Hematopoietic multipotent progenitor cell treated with erythropoietin and hydrocortisone succinate and interleukin-3 and kit ligand, for 17 days (in vitro differentiated cells): ENCODE measurements at places on chromosomes 13 and 19.

- no peak for DNase-seq
Measured at GRCh38 chr13:51740698-51741097, 63.3 kb downstream of the DHRS12 start.

DNA sequence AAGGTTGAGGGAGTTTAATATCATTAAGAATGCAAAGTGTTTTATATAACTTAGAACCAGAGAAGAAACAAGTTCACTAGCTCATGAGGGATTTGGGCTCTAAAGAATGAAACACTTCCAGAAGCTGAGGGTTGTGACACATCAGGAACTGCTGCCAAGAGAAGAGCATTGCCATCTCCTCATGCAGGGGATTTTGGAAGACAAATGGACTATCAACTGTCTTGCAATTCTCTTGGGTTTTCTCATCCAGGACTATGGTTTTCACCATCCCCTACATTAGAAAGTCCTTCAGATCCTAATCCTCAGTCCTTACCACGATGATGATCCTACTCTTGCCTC, 59.7 kb upstream of the KL start:
- no peak for DNase-seq

GRCh38 chr19:51156710-51157109, 14.6 kb downstream of the SIGLEC7 start:
- DNase-seq, result no peak

GRCh38 chr19:38946229-38947010, 15.7 kb downstream of the MRPS12 start:
- DNase-seq, result no peak

- DNase-seq, result no peak
Measured at GRCh38 chr13:77470986-77471385, 64.5 kb upstream of the SCEL start.

- no peak for DNase-seq
Measured at GRCh38 chr13:70172946-70173597, 64.8 kb upstream of the KLHL1 start.

- DNase-seq, result no peak
Measured at GRCh38 chr19:29245215-29245614, 32.3 kb upstream of the UQCRFS1 start.

DNA sequence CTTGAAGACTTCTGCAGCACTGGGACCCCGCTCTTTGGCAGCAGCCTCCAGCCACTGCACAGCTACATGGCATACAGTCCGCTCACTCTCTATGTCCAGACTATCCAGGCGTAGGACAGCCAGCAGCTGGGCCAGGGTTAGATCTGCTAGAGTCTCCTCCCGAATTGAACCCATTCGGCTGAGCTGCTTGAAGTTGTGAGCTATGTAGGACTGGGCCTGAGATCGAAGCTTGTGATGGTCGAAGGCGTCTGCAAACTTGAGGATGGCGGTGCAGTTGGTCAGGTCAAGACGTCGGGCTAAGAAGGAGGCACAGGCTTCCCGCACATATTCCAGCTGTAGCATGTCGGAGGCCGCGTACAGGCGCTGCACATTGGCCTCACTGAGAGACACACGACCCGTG, 900 bp downstream of the KBTBD7 start:
- no peak for DNase-seq

- no peak for DNase-seq
Measured at GRCh38 chr13:46858776-46859175, 38.1 kb downstream of the HTR2A start.

DNA sequence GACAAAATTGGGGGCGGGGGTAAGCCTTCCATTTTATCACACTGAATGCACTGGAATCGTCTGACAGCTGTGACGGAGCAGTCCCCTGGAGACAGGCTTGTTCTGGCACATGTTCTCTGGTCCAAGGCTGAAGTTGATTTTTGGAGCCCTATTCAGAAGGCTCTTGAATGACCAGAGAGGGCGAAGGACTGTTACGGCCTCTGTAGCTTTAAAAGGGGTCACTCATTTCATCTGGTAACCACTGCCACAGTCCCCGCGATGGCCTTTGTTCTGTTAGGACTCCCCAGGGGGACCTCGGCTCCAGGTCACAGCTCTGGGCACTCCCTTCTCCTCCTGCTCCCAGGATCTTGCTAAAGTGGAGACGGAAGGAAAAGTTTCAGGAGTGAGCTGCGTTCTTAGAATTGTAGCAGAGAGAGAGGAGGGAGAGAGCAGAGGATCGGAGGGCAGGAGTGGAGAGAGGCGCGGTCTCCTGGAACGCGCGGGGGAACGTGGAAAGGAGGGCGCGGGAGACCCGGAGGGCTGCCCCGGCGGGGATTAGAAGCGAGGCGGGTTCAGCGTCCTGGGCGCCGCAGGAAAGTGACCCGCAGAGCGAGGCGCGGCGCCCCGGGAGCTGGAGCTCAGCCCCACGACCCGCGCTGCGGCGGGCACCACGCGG, 134.3 kb upstream of the MYO16 start:
- no peak for DNase-seq

- peak; percentile 9 for DNase-seq
Measured at GRCh38 chr19:771332-771785, 20.4 kb downstream of the MISP start.

- DNase-seq, result peak; percentile 53
Measured at GRCh38 chr19:7799640-7800355, 30.2 kb upstream of the EVI5L start.

DNA sequence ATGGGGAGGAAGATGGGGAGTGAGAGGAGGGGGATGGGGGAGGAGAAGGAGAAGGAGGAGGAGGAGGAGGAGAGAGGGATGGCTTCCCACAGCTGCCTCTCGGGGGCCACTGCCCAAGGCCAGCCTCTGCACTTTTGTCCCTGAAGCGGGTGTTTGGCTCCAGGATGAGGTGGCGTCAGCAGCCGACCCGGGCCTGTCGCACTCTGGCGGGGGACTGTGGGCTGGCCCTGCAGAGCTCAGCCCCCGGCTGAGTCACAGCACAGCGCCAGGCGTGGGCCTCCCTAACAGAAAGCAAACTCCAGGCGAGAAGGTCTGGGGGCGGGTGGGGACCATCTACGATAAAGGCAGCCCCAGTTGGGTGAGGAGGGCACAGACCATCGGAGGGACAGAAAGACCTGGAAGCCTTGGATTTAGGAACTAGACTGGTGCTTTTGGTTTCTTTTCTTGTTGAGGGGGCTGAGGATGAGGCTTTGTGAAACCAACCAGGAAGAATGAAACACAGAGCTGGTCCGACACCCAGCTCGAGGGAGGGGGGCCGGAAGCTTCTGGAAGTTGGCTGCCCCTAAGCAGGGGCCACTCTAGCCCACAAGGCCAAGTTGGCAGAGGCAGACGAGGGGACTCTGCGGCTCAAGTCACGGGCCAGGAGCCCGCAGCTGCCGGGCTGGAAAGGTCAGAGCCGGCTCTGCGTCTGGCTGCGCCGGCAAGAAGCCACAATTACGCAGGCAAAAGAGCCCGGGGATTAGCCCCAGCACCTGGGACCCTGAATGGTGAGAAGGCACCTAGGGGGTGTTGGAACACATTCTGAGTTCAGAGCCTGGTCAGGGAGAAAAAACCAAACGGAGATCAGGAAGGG, 18.2 kb downstream of the LSM4 start:
- DNase-seq, result peak; percentile 59

- DNase-seq, result no peak
Measured at GRCh38 chr19:31347354-31347753, 1.9 kb downstream of the TSHZ3 start.

DNA sequence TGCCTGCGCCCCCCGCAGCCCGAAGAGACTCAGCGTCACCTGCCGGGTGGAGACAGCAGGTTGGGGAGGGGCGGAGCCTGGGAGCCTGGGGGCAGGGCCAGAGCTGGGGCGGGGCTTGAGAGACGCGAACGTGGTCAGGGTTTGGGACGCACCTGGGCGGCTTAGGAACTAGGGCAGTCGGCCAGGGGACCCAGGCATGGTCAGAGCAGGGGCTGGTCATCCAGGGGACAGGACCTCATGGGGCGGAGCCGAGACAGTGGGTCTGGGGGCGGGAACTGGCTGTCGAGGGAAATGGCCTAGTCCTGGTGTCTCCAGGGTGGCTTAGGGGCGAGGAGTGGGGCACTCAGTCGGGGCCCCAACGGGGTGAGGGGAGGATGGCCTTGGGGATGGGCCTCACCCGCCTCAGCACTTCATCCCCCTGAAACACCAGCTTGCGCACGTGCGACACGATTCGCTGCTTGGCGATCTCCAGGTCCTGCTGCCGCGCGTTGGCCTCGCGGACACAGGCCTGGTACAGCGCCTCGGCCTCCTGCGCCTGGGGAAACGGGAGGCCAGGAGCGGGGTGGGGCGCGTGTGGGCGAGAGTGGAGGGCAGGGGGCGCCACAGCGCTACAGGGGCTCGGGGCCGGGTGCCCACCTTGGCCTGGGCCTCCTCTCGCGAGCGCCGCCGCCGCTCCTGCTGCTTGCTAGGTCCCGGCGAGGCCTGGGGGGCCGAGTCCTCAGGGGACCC, 5.8 kb downstream of the GMIP start:
- no peak for DNase-seq

GRCh38 chr13:110713642-110713952, at the start of gene ING1:
ING1 (plus strand) TSS chr13:110713700; CDS start chr13:110714150, 450 bp downstream.
- no peak for DNase-seq

DNA sequence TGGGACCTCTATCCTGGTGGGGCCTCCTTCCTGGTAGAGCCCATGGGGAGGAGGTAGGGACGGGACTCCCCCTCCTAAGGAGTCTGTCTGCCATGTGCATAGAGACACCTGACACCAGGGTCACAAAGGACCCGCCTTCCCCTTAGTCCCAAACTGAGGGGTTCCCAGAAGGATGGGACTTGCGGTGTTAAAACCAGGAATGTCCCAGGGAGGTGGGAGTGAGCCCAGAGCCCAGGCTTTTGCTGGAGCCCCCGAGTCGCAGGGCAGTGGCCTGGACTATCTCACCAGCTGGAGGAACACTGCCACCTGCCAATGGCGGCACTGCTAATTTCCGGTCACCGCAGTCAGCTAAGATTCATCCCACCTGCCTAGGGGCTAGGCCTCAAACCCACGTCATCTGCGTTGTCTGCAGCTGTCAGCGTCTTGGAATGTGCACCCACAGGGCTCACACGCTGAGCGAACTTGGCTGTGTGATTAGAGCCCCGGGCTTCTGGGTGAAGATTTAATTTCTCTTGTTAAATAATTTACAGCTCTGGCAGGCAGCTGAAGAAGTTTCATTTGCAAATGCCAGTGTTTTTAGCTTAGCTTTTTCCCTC, 31.9 kb upstream of the ATP11A start:
- DNase-seq, result no peak

DNA sequence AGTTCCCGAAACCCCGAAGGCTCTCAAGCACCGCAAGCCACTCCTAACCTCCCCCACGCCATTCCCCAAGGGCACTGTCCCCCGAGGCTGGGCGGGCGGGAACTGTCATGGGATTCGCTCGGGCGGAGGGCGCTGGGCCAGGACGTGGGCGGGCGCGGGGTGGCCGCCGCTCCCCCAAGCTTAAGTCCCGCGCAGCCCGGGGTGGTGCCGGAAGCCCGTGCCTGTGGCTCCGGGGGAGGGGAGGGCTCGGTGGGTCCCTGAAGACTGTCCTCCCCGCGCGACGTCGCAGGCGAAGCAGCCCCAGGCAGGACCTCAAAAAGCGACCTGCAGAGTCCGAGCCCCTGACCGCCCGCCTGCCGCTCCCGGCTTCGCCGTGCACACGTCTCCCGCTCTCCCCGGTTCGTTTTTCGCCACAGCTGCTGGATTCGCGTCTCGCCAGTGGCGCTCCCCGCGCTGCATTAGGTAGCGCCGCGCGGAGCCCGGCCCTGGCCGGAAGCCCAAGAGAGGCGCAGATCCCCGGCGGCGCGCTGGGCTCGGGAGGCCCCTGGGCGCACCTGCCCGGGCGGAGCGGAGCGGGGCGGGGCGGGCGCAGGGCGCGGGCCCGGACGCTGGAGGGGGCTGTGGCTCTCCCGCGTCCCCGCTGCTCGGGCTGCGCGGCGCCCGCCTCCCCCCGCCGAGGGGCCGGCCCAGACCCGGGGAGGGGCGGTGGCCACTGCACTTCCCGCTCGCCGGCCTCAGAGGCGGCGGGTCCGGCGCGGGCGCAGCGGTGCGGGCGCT, at the start of gene FARP1:
Gene FARP1, plus strand, starts transcription at position 715 of the 777 bp plus-strand sequence. CDS start 70,149 bp downstream, outside the sequence.
- DNase-seq, result no peak

- no peak for DNase-seq
Measured at GRCh38 chr19:17687857-17688784, at the start of gene UNC13A. UNC13A (minus strand) TSS chr19:17688354; CDS start chr19:17688199, 155 bp downstream.

- peak; percentile 59 for DNase-seq
Measured at GRCh38 chr19:1854542-1855039, 6.3 kb upstream of the REXO1 start.

GRCh38 chr19:7706955-7707456, 5.1 kb upstream of the FCER2 start:
- no peak for DNase-seq

DNA sequence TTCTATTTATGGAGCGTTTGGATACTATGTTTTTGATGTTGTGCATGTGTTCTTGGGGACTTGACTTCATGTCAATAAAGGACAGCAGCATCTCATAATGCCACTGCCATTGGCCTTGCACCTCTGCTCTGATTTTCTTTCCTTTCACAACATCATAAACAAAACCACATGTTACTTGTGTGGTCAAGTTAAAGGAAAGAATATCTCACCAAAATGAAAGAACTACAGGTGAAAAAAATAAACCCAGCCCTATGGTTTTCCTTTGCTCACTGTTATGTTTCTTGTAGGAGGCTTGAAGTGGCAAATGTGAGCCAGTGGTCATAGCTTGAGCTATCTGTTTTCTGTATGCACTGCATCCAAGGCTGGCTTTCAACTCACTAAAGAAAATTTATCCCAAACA, 240.4 kb downstream of the KCNRG start:
- no peak for DNase-seq

GRCh38 chr13:52104624-52105023, 24.2 kb downstream of the NEK5 start:
- DNase-seq, result no peak

DNA sequence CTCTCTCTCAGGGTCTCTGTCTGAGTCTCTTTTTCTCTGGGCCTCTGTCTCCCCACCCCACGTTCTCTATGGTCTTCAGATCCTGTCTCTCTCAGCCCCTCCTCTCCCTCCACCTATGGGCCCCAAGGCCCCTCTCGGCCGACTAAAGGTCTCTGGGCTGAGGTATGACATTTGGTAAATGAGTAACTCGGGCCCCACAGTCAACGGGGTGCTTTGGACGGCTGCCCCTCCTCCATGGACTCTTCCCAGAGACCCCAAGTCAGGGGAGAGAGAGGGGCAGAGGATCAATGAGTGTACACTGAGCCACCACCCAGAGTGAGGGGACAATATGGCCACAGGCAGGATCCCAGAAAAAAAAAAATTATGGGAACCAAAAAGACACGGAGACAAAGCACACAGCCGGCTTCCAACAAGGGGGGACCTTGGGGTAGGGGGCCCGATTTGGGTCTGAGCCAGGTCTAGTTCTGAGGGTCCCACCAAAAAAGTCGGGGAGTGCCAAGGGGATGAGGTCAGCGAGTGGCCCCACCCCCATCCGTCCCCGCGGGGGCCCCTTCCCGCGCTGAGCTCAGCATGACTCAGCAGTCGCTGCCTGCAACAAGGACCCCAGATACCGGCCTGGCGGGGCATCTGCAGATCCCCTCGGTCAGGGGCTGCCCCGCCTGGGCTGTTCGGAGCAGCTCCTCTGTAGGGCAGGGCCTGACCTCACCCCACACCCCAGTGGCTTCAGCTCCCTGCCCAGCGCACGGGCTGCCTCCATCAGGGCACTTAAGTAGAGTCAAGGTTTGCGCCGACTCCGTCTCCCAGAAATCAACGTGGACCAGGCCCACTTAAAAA, 1.5 kb upstream of the FTL start:
- DNase-seq, result peak; percentile 88
